ENCODE measurements at places on chromosomes 6 and 20. TPM values are rescaled to one million over a fixed set of nuclear protein-coding genes. Genes with fewer than 3 reads are reported as not detected.

Gene GSTA3
- total RNA-seq = not detected

Gene KCNB1
- total RNA-seq = 0.70 TPM

Gene OVOL2
- 1.7 TPM for total RNA-seq

Gene ARFGEF3
- total RNA-seq = 8.1 TPM

Gene NKX2-2
- not detected for total RNA-seq

Gene DEFB124
- not detected for total RNA-seq

Gene KIF6
- 2.2 TPM for total RNA-seq

Gene PNLDC1
- total RNA-seq = not detected

Gene EYS
- total RNA-seq = 0.99 TPM

Gene MOG
- total RNA-seq = not detected

Gene RFX6
- not detected for total RNA-seq

Gene SNAP91
- 2.3 TPM for total RNA-seq

Gene ACSS1
- 33.9 TPM for total RNA-seq

Gene HLA-DOA
- total RNA-seq = 11.0 TPM

Gene PIM1
- 51.5 TPM for total RNA-seq

Gene LPA
- total RNA-seq = 0.06 TPM

Gene C20orf204
- total RNA-seq = 3.6 TPM

Gene CRISP3
- 0.88 TPM for total RNA-seq

Gene DEFB110
- not detected for total RNA-seq

Gene ELOVL4
- 2.3 TPM for total RNA-seq

Gene FLOT1
- total RNA-seq = 60.8 TPM

Gene C20orf144
- not detected for total RNA-seq
